ENCODE measurements at places on chromosomes 13 and 19.

DNA sequence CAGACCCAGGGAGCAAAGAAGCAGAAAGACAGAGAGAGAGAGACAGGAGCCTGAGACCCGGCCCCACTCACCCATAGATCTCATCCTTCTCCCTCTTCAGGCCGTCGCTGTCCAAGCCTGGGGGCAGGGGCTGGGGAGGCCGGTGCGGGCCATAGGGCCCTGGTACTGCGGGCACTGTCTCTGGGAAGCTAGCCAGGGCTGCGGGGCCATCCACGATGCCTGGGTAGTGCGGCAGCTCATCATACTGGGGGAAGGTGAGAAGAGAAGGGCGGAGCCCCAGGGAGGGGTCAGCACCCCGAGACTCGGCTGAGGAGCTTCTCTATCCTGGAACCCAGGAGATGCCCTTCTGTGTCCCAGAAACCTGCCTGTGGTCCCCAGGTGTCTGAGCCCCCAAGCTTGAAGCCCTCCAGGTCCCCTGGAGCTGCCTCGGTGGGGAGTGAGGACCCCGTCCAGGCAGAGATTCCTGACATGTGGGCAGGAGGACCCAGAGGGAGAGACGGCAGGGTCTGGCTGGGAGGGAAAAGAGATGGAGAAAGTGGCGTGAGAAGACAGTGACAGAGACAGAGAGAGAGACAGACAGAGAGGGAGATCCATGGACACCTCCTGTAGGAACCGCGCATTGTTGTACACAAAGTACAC, 2.1 kb downstream of the MEIS3 start:
- DNase-seq: no peak

GRCh38 chr13:55437162-55437561, 1703.6 kb upstream of the PRR20A start:
- DNase-seq: no peak

GRCh38 chr19:4323692-4324091, 14.9 kb downstream of the STAP2 start:
- no peak for DNase-seq

- no peak for DNase-seq
Observed at GRCh38 chr13:63546524-63546923, 2130.9 kb upstream of the PCDH20 start.

DNA sequence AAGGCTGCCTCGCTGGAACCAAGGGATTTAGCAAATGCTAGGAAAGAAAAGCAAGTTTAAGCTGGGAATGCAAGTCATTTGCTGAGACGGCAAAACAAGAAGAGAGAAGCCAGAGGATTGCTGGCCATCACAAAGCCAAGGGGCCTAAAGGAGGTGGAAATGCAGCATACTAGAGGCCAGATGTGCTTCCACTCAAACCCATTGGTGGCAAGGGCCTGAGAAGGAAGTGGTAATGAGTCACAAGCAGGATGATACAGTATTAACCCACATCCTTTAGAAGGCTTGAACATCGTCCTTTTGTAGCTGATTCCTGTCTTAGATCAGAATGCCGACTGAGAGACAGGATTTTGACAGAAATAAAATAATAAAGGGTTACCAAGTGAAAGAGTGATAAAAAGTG, 68.2 kb downstream of the ITGBL1 start:
- peak; percentile 7 for DNase-seq

DNA sequence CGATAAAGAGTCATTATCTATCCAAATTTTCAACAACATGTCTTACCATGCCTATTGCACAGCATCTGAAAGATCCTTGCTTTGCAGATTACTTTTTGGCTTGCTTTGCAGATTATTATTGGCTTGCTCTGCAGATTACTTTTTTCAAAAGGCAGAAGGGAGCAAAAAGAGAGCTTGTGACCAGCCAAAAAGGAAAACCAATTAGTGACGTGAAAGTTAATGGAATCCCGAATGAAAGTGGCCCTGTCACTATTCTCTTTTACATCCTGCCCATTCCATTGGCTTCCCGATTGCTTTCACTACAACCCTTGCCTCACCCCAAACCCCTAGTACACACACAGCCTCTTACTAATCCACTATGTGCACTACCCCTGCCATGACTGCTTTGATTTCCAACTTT, 81.3 kb downstream of the LHFPL6 start:
- no peak for DNase-seq

GRCh38 chr13:84443463-84443862, 561.2 kb upstream of the SLITRK1 start:
- DNase-seq: no peak

DNA sequence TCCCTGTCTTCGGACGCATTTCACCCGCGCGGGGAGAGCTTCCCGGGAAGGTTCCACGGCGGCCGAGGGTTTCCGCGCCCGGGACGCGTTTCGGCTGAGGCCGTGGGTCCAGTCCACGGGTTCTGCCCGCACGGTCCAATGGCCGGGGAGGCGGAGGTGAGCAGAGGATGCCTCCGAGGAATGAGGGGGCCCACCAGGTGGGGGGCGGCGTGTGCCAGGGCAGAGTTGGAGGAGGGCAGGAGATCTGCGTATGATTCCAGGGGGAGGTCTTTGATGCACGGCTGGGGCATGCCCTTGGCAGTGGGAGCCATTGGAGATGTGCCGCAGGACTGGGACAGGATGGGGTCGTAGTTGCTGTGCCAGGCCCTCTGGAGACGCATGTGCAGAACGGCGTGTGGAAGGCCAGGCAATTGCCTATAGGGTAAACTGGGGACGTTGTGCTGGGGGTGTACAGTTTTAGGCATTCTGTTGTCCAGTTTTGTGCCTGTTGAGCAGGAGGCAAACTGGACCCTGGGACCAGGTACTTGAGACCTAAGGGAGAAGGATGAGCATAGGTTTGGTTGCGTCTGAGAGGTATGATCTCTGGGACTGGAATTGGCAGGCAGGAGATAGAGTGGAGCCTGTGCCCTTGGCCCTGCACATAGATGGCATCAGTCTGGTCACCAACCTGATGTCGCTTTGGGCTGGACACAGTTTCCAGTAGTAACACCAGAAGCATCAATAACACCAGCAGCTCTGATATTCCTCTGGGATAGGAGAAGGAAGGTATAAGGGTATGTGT, 751 bp downstream of the ZNF584 start:
- no peak for DNase-seq

DNA sequence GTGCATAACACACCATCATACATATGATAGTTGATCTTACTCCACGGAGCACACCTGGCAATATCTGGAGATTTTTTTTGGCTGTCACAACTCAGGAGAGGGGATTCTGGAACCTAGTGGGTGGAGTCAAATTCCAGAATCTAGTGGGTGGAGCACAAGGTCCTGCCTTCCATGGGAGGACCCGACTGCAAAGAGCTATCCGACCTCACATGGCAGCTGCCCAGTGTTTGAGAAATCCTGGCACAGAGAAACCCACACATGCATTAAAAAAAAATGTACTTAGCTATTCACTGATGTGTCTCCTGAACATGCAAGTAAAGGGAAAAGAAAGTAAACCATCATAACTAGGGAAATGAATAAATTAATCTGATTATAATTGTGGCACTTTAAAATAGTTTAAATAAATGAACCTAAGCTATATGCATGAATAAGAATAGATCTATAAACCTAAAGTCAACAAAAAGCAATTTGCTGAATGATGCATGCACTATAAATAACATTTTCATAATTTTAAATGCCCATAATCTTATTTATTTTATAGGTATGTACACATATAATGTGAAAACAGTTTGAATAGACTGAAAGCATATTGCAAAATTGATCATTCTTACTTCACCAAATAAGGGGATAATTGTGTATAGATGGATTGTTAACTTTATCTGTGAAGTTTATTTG, 300.3 kb downstream of the MYO16 start:
- no peak for DNase-seq

- DNase-seq: peak; percentile 70
Observed at GRCh38 chr19:47436712-47437401, 17.5 kb upstream of the MEIS3 start.

DNA sequence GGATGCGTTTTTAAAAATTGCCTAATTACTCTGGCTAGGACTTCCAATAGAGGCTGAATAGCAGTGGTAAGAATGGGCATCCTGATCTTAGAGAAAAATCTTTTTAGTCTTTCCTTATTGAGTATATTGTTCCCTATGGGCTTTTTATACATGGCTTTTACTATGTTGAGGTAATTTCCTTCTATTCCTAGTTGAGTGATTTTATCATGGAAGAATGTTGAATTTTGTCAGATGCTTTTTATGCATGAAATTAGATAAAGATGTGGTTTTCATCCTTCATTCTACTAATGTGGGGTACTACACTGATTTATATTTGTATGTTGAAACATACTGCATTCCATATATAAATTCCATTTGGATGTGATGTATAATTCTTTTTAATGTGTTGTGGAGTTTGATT, 2673.8 kb downstream of the PCDH9 start:
- DNase-seq: no peak

DNA sequence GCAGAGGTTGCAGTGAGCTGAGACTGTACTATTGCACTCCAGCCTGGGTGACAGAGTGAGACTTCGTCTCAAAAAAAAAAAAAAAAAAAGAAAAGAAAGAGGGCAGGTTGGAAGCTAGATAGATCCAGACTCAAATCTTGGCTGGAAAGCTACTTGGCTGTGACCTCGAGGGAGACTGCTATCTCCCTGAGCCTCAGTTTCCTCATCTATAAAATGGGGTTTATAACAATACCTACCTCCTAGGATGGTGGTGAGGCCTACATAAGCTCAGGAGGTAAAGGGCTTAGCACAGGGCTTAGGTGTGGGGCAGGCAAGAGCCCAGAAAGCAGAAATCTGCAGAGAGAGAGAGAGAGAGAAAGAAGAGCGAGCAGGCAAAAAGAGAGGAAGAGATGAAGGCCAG, 24.2 kb upstream of the DACT3 start:
- no peak for DNase-seq

DNA sequence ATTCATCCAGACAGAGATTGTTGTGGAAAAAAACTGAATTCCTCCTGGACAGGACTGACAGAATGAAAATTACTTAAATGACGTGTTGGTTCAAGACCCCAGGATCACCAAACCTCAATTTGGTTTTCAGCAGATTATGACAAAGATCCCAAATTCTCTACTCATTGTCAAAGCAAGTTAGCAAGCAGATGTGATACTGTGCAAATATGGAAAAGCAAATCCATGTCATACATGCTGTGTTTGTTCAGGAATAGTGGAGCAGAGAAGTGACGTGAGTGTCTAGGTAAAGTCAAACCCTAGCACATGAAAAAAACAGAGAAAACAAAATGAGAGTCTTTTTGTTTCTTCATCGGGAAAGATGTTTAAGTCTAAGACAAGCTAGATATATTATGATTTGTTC, 169.2 kb upstream of the NBEA start:
- DNase-seq: no peak

DNA sequence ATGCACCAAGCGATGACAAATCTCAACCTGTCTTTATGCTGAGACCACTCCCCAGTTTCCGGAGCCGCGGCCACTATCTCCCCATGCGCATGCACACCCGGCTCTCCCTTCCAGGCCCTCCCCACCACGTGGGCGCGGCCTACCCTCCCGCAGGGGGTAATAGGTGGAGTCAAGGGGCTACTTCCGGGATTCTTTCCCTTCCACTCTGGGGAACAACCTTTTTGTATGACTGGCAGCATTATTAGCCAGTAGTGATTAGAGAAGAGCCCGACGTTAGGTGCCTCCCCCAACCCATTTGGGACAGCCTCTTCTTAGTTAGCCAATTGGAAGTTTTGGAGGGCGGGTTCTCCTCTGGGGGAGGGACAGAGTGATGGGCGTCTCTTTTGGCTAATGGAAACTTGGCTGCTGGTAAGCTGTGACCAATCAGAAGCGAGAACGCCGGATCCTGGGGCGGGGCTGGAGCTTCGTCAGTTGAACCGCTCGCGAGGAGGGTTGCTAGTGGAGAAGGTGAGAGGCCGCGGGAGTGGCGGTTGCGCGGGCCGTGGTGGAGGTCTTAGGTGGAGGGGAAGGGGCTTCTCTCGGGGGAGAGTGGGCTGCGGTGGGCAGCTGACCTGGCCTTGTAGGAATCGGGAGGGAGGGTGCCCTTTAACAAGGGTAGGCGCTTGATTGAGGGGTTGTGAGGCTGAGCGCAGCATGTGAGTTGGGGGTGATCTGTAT, at the start of gene CCDC61:
Gene CCDC61 (plus strand): TSS at position 470 of the 717 bp plus-strand sequence. CDS start 7,552 bp downstream, outside the sequence.
- DNase-seq: peak; percentile 99

DNA sequence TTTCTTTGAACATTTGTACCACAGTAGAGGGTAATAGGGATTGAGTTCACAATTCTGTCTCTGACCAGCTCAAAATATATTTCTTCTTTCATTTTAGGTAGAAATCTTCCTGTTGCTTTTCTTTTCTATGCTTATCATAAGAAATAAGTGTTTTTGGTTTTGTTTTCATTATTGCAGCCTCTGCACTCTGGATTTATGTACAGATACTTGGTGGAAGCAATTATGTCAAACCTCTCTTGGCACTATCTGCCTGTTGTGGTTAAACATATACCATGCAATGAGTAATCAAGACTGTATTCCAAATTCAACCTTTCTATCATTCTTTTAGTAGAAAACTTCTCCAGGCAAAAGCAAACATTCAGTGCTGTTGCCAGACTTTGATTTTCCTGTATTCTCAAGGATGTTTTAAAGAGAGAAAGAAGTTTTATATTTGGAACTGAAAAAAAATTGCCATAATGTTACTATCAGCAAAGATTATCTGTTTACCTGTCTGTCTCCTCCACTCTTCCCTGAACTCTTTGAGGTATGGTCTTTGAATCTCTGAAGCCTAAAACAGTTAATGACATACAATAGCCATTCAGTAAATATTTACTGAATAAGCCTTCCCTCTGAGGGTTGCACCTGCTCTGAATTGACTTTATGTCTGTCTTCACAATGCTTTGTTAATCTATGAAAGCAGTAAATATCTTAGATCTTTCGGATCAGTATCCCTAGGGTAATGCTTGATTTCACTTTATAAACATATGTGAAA, 612.5 kb upstream of the PRR20A start:
- peak; percentile 54 for DNase-seq

GRCh38 chr19:9847087-9847671, 12.1 kb downstream of the PIN1 start:
- no peak for DNase-seq

DNA sequence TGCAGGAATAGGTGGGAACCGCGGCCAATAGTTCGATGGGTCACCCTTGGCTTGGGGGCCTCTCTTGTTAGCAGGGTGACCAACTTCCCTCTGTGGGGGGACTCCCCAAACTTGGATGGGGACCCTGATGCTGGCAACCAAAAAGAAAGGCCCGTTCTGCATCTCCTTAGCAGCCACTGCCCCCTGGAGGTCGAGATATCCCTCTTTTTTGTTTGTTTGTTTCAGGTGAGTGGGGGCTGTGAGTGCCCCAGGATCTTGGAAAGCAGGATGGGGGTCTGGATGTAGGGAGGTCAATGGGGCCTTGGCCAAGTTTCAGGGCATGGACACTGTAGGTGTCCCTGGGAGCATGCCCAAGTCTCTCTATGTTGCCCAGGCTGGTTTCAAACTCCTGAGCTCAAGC, 7.7 kb upstream of the CRTC1 start:
- no peak for DNase-seq

All from MM.1S (cell line).